NCI-H1694 treated with DMSO at 0.1 percent for 48 hours (cell line): ENCODE measurements at places on chromosomes 12 and 14.
A peak's percentile ranks its signal among the peaks of the same experiment; 100 is the strongest.

GRCh38 chr12:107512391-107512790 lies 173.2 kb upstream of the PWP1 start:
- no peak for DNase-seq

- no peak for DNase-seq
Observed at GRCh38 chr14:63788011-63788933, 60.4 kb upstream of the SGPP1 start.

- no peak for DNase-seq
Observed at GRCh38 chr12:124512667-124513296, 54.6 kb downstream of the NCOR2 start.

DNA sequence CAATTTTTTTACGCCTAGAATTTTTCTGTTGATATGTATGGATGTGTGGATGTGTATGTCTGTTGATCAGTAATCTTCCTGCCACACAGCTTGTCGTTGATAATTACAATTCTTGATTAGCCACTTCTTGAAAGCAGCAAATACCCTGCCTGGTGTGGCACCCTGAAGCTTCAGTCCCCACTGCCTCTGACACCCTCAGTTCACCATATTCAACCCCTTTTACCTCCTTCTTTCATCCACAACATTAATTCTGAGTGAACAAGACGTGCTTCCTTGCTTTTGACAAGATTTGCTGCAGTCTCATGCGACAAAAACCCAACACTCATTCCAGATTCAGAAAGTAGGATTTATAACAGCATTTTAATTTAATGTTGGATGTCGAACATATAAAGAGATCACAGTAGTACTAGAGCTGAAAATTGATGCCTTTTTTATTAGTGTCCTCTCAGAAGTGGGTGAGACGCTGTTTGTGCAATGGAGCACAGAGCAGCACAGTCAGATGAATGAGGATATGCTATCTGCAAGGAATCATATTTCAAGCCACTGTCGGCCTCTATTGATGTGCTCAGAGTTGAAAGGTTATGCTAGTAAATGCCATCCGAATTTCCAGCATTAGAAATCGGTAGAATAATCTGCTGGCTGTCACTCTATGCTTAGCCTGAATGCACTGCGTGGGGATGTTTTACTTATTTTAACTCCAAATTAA lies 383.7 kb downstream of the EGLN3 start:
- DNase-seq = no peak

GRCh38 chr12:93978553-93978952 lies 169.8 kb upstream of the PLXNC1 start:
- no peak for DNase-seq

- DNase-seq = no peak
Observed at GRCh38 chr14:103178521-103178920, 55.3 kb downstream of the TNFAIP2 start.

GRCh38 chr12:115762936-115763335 lies 514.6 kb downstream of the MED13L start:
- no peak for DNase-seq

GRCh38 chr12:115324949-115325593 lies 641.1 kb upstream of the TBX3 start:
- no peak for DNase-seq

DNA sequence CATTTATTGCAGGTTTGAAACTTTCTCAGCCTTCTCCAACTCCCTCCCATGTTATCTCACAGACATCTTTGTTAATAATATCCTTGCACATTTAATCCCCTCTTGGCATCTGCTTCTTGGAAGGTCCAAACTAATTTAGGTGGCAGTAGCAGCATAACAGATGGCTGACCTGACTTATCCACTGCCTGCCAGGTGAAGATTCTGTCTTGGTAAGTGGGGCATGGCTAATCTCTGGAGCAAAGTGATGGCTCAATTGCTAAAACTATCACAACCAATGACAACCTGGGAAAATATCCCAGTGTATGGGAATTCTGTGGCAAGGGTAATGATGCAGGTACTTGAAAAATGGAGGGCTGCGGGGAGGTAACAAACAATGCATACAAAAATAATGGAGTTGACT lies 58.2 kb upstream of the ALG10B start:
- no peak for DNase-seq

GRCh38 chr12:96864335-96864734 lies 42.7 kb upstream of the NEDD1 start:
- no peak for DNase-seq

GRCh38 chr12:28036940-28037339 lies 64.4 kb upstream of the PTHLH start:
- no peak for DNase-seq

- DNase-seq = no peak
Observed at GRCh38 chr12:4450551-4451112, 5.0 kb upstream of the FGF6 start.

- DNase-seq = no peak
Observed at GRCh38 chr14:88551094-88551870, 3.5 kb downstream of the PTPN21 start.

DNA sequence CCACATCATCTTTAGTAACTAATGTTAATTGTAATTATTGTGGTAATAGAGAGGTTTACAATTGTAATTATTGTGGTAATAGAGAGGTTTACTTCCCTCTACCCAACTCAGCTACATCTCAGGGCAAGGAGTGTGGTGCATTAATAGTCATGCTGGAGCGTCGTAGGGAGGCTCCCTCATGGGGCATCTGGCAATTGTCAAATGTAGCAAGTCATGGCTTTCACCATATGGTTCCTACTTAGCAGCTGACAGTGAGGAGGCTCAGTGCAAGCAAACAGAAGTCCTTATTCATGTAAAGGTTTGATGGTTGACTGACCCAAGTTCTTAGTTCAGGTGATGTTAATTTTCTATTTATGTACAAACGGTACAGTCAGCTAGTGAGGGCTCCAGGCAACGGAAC lies 1012.0 kb downstream of the FLRT2 start:
- DNase-seq = peak; percentile 68
